AG09309 (cell line): ENCODE measurements at places on chromosomes 12 and 14.
A peak's percentile ranks its signal among the peaks of the same experiment; 100 is the strongest.

GRCh38 chr12:1474574-1475153 is 119.7 kb downstream of the FBXL14 start:
- DNase-seq, result peak; percentile 59

DNA sequence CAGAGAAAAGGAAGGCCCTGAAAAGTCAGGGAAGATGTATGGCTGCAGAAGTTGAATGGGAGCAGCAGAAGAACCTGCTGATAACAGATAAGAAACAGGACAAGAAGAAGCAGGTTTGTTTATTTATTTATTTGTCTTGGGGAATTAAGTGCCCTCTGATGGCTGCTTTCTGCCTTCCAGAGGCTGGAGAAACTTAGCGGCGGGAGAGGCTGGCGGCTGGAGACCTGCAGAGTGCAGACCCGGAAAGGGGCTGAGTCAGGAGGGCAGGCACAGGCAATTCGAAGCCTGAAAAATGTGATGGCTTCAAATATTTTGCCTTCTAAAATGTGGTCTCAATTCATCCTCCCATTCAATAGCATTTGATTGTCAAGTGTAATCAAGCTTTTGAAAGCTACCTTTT is 168.2 kb upstream of the GZMB start:
- DNase-seq, result no peak

DNA sequence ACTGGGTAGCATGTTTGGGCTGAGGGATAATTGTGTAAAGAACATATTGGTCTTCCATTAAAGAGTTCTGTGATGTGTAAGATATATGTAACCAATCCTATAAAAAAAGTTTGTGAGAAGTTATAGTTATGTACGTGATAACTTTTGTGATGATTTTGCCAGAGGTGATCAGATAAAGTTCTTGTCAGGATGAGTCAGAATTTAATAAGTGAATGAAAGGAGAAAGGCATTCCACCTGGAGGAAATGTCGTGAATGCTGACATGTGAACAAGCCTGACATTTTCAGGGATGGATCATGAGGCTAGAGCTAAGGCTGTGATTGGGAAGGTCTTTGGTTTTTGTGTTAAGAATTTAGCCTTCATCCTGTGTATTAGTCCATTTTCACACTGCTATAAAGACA is 241.5 kb downstream of the SNAPC1 start:
- no peak for DNase-seq

DNA sequence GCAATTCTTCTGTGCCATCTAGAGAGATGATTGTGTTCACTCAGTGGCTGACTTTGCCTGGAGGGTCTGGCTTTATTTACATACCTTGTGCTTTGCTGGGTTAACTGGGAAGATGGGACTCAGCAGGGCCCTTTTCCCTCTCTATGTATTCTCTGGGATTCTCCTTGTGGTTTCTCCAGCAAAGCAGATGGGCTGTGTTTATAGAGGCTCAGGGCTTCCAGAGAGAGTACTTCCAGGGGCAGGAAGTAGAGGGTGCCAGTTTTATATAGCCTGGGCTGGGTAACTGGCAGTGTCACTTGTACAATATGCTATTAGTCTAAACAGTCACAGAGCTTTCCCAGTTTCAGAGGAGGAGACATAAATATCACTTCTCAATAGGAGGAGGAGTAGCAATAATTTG is 509.9 kb downstream of the DIO2 start:
- DNase-seq, result no peak

GRCh38 chr12:117226505-117226904 is 36.2 kb upstream of the FBXO21 start:
- DNase-seq, result no peak

GRCh38 chr14:35985474-35986218 is 159.5 kb downstream of the BRMS1L start:
- no peak for DNase-seq

DNA sequence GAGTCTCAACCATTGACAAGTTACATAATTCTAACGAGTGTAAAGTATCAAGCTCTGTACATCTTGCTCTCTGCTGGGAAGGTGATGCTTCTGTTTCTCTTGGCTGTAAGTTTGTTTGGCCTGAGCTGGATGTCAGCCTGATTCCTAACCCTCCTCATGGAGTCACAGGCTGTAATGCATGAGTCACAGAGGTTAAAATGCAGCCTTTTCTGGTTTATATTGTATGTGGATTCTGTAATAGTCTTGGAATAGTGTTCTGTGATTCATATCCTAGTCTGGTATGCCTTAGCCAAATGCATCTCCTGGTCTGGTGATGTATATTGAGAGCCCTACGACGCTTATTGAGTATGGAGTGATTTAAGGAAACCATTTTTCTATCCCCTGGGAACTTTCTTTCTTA is 104.5 kb upstream of the FRMD6 start:
- peak; percentile 97 for DNase-seq
